Activated T-helper 1 cell treated with anti-CD3 and anti-CD28 coated beads, Interleukin-12 subunit alpha, Interleukin-12 subunit beta, Interleukin-2, Interleukin-4 antibody, amounts not matched to agents 30 ng/mL and 10 ng/mL and 1 ng/mL, durations not matched to agents 14 hours and 24 hours and 36 hours (primary cell): ENCODE measurements at places on chromosomes 7 and 10. TPM values are rescaled to one million over a fixed set of nuclear protein-coding genes. Genes with fewer than 3 reads are reported as not detected.

- H3K4me1 ChIP-seq: peaks cover 89% of the 10 kb centered on the region
- H3K27ac ChIP-seq: peak overlapping the region; percentile 48
- no peak for DNase-seq
These were observed 87.2 kb upstream of the DUSP5 start for GRCh38 chr10:110410329-110411046.

- no peaks in the 10 kb centered on the region for H3K4me1 ChIP-seq
- no peak overlapping the region for H3K4me3 ChIP-seq
- DNase-seq: no peak
- H3K27ac ChIP-seq: no peak overlapping the region
- no peaks in the 10 kb centered on the region for H3K36me3 ChIP-seq
- no peaks in the 10 kb centered on the region for H3K27me3 ChIP-seq
These were observed 117.4 kb upstream of the GNAI1 start for GRCh38 chr7:80017101-80017698.

GRCh38 chr10:29585488-29585976 is 49.2 kb downstream of the SVIL start:
- no peak overlapping the region for H3K4me3 ChIP-seq
- H3K27me3 ChIP-seq: peaks cover 2% of the 10 kb centered on the region
- no peaks in the 10 kb centered on the region for H3K36me3 ChIP-seq
- H3K4me1 ChIP-seq: peaks cover 17% of the 10 kb centered on the region
- no peak overlapping the region for H3K27ac ChIP-seq

Gene DHX32
- 13.0 and 13.9 TPM in 2 replicates for total RNA-seq

Gene TAS2R38
- not detected in 2 replicates for total RNA-seq

Gene JAKMIP3
- total RNA-seq: 1.1 and 1.3 TPM in 2 replicates
